ENCODE measurements at places on chromosomes 3 and 15. TPM values are rescaled to one million over a fixed set of nuclear protein-coding genes. Genes with fewer than 3 reads are reported as not detected.

Gene TRIM69
- total RNA-seq, result 16.4 TPM

- no peak for DNase-seq
These were observed 10.5 kb downstream of the PTH1R start for GRCh38 chr3:46887980-46888494.

DNA sequence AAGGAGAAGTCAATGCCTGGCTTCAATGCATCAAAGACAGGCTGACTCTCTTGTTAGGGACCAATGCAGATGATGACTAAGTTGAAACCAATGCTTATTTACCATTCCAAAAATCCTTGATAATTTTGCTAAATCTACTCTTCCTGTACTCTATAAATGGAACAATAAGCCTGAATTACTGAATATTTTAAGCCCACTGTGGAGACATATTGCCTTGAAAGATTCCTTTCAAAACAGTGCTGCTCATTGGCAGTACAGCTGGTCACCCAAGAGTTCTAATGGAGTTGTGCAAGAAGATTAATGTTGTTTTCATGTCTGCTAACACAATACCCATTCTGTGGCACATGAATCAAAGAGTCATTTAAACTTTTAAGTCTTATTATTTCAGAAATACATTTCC lies 181.0 kb upstream of the CBLB start:
- no peak for DNase-seq

Gene POLQ
- total RNA-seq, result 3.0 TPM

GRCh38 chr15:51224428-51224827 lies 114.0 kb downstream of the CYP19A1 start:
- no peak for DNase-seq

- DNase-seq, result peak; percentile 37
These were observed 14.3 kb downstream of the SMC4 start for GRCh38 chr3:160413613-160414248.

- DNase-seq, result no peak
These were observed 457.9 kb upstream of the ALCAM start for GRCh38 chr3:104908761-104909160.

Gene STARD5
- 36.4 TPM for total RNA-seq

DNA sequence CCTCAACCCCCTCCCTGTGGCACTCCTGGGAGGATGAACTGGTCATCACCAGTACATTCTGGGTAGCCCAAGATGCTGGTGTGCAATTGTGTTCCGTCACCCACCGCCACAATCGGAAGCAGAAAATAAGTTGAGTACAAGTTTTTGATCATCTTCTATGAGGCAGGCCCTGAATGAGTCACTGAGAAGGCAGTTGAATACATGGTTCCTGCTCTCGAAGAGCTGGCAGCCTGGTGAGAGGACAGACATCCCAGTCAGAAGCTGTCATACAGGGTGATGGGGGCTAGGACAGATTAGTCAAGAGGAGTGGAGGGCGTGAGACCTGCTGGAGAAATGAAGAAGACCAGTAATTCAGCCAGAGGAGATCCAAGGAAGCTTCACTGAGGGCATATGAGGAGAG lies 6.2 kb downstream of the CEMIP start:
- no peak for DNase-seq

DNA sequence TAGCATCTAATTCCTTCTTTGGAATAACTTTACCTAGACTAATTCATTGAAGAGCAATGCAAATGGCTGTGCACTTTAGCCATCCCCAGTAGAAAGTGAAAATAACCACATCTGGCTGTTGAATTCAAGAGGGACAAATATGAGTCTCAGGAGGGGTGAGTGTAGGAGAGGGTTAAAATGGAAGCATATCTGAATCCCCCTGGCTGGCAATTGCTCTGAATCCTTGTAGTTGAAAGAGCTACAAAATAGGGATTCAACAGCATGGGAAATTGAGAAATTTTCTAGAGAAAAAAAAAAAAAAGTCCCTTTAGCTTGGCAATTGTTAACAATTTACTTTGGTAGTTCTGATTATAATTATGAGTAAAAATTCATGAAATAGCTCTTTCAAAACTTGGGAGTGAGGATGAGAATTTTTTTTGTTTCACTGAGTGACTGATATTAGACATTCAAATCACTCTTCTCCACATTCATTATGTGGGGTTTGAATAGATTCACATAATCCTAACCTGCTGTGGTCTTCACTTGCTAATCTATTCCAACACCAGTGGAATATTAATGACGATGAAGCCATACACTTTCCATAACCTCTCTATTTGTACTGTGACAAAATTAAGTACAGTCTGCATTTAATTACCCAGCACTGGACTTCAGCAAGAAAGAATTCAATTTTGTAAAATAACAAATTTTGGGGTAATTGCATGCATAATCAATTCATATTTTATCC lies 569.0 kb upstream of the MCTP2 start:
- no peak for DNase-seq

Gene CCR9
- total RNA-seq, result 0.12 TPM

DNA sequence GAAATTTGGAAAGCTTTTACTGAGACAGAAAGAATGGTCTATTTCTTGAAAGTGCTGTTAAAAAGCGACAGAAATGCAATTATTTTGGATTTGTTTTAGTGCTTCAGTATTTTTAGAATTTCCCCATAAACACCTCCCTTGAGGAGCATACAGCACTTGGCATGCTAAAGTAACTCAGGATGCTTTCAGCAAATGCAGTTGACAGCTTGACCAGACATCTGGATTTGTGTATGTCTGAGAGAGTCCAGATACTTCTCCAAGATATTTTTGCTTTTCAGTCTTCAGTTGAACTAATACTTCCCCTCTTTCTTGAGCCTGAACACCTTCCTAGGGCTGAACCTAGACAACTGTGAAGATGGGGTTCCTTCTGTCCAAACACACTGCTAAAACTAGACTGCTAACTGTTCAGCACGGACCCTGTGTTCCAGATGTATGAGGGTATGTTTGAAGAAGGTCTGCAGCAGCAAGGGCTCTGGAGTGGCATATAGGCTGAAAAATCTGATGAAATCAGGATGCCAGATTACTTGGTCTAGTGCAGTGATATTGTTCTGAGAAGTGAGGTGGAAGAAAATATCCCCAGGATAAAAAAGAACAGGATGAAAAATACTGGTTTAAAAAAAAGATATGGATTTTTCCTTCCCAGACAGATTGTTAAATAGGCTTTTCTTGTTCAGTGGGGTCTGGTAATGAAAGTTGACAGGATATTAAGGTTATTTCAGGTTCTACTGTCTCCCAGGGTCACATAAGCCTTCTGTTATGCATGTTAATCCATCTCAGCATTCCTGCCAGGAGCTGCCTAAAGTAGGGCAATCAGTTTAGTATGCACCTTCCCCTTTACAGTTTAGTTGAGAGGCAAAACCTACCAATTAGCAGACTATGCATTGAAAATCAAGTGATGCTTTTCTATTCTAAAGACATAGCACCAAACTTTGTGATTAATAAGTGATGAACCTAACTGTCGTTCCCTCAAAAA lies 516.9 kb upstream of the TBL1XR1 start:
- no peak for DNase-seq

DNA sequence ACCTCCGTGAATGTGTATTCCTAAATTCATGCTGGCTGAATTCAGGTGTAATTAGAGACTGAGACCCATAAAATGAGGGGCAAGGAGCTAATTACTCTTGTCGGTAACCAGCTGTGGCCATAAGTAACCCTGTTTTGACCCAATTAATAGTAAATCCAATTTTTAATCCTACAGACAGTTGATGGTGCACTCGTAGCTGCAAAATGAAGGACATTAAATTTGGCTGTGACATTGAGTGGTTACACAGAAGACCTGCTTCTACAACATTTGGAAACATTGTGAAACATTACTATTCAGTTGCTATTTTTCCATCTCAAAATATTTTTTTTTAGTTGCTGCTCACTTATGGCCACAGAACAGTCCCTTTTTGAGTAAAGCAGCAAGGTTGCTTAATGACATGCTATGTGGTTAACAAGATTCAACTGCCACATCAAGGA lies 33.0 kb downstream of the MBNL1 start:
- no peak for DNase-seq

DNA sequence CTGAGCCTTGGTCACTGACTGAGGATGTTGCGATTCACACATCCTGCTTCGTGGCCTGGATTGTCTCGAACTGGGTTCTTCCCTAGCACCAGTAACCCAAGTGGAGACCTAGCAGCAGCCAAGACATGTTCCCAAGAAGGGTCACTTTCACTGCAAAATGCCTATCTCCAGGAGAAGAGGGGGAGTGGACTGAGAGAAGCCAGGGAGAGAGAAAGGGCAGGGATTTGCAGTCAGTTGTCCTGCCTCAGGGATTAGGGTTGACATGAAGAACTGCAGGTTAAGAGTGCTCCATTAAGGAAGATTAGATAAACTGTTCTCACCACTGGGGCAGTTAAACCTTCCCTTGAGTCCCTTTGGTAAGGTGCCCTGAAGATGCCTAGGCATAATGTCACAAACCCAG lies 5.7 kb upstream of the CD276 start:
- no peak for DNase-seq

Gene CEMIP
- total RNA-seq, result 1.1 TPM

- no peak for DNase-seq
These were observed 2.6 kb upstream of the VPS39 start for GRCh38 chr15:42210696-42211095.

- DNase-seq, result no peak
These were observed 19.1 kb upstream of the ARF4 start for GRCh38 chr3:57616233-57616632.

- no peak for DNase-seq
These were observed 215.9 kb upstream of the PEX5L start for GRCh38 chr3:180252683-180253082.

Gene CPLX3
- total RNA-seq, result 0.15 TPM

- no peak for DNase-seq
These were observed 85.1 kb upstream of the TSEN2 start for GRCh38 chr3:12399226-12399625.

GRCh38 chr3:120680193-120680894 lies 1.7 kb downstream of the HGD start:
- DNase-seq, result no peak

DNA sequence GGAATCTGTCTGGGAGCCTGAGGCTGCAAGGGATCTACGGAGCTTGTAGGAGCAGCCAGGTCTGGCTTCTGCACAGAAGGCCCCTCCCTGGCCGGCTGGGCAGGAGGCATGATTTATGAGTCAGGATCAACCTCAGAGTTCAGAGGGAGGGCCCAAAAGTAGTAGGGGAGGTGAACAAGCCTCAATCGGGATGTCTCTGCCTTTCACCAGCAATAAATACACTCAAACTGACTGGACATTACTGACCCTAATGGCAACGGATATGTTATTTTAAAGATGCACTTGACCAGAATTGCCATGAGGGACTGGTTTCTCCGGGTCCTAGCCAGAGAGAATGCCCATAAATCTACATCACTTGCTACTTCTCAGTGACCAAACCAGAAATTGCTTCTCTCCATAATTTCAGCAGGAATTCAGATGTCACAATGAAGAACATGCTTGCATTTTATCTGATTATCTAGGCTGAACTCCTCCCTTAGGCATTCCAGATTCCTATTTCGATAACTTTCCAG lies 109.6 kb upstream of the LMOD3 start:
- peak; percentile 50 for DNase-seq

DNA sequence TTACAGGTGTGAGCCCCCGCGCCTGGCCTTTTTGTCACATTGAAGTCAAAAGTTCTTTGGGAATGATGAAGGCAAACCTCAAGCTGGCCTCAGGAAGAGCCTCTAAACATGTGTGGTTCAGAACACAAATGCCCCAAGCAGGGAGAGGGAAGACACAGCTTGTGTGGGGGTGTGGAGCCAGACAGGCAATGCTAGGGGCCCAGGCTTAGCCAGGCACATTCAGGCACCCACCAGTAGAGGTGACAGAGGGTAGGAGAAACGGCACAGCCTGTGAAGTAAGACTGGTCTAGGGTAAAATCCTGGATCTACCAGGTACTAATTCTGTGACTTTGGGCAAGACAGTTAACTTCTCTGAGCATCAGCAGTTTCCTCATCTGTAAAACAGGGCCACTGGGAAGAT lies 3.5 kb downstream of the HDC start:
- DNase-seq, result no peak

Gene LRRN1
- total RNA-seq, result 0.56 TPM

- no peak for DNase-seq
These were observed 5.0 kb downstream of the MEX3B start for GRCh38 chr15:82040862-82041261.

All from left colon (tissue), 2 donors.